Fibroblast of pulmonary artery (primary cell): ENCODE measurements at places on chromosomes 13 and 19.
A peak's percentile ranks its signal among the peaks of the same experiment; 100 is the strongest.

DNA sequence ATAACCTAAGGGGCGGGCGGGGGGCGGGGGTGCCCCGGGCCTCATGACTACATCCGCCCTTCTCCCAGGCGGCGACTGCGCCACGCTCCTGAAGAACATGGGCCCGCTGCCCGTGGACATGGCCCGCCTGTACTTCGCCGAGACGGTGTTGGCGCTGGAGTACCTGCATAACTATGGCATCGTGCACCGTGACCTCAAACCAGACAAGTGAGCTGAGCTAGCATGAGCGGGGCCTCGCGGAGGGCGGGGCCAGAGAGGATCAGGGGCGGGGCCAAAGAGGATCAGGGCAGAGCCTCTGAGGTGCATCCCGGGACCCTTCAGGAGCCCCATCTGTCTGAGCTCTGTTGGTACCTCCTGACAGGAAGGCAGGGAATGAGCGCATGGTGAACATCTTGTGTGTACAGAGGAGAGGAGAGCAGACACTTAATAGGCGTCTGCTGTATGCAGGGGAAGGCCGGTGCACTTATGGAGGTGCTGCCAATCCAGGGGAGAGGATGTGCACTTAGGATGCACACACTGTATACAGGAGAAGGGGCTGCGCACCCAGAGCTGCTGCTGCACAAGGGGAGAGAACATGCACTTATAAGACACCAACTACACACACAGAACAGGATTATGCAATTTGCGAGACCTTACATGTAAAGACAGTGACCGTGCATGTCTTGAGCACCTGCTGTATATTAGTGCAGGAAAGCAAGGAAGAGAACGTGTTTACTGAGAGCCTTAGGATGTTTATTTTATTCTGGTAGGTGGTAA, 20.9 kb upstream of the PIK3R2 start:
- DNase-seq: no peak

DNA sequence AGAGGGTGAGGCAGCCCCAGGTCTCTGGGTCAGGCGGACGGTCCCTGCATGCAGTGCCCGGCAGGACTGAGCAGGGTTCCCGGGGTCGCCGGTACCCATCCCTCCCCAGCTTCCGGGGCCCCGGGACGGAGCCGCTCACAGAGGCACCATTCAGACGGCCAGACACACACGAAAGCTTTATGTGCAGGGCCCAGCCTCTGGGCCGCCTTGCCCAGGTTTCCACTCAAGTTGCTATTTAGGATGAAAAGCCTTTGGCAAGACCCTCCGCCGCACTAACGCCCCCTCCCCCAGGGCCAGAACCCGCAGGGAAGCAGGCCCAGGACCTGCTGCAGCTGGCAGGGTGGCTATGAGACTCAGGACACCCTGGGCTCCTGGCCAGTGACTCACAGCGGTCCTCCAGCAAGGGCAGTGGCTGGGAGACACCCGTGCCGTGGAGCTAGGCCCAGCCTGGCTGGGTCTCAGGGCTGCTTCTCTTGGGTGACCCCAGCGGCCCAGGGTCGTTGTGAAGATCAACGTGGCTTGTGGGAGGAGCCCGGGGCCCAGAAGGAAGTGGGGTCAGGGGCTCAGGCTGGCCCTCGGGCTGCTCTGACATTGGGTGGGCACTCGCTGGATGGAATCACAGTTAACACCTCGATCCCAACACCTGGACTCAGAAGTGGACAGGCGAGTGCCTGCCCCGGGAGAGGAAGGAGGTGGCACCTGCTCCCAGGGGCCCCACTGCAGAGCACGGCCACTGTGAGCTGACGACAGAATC, 4.8 kb downstream of the C19orf25 start:
- DNase-seq: no peak

DNA sequence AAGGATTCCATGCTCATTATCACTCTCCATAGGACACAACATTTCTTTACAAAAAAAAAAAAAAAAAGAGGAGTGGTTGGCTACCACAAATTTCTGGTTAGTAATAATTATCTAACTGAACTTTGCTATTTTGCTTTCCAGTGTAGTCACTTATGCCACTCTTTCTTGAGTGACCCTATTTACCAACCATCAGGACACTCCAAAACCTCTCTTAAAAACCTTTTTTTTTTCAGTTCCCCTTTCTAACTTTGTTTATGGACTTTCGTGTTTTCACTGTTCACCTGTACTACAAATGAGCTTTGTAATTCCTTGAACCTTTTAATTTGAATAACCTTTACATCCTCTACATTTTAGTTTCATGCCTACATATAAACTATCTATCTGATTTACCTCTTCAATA, 686.5 kb upstream of the PCDH9 start:
- no peak for DNase-seq

GRCh38 chr19:54492568-54492967, 10.1 kb upstream of the LAIR2 start:
- DNase-seq: no peak

GRCh38 chr13:33106656-33107360, 90.6 kb downstream of the KL start:
- no peak for DNase-seq

GRCh38 chr19:792306-792885, 4.9 kb upstream of the PTBP1 start:
- DNase-seq: no peak

- no peak for DNase-seq
These were observed 76.2 kb downstream of the COL4A1 start for GRCh38 chr13:110230661-110231347.

DNA sequence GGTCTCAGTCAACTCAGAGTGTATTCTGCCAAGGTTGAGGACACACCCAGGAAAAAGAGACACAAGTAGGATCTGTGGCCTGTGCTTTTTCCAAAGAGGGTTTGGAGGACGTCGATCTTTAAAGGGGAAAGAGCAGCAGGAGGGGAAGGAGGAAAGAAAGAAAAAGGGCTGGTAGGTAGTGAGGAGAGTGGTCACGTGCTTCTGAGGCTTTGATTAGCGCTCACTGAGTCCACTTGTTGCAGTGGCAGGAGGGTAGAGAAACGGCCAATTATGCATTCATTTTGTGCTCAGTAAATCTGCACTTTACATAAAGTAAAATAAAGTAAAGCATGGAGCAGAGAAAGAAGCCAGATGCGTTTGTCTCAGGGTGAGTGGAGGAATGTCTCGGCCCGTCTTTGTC, 126.0 kb upstream of the VSTM2B start:
- DNase-seq: no peak

DNA sequence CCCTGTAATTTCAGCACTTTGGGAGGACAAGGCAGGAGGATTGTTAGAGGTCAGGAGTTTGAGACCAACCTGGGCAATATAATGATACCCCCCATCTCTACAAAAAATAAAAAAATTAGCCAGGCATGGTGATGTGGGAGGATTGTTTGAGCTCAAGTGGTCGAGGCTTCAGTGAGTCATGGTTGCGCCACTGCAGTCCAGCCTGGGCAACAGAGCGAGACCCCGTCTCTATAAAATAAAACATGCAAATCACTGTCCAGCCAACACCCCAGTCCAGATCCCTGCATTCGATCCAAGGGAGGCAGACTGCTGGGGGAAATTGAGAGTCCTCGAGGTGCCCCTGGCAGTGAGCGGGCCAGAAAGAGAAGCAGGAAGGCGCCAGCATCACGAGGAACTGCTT, 7.0 kb downstream of the CYTH2 start:
- no peak for DNase-seq

DNA sequence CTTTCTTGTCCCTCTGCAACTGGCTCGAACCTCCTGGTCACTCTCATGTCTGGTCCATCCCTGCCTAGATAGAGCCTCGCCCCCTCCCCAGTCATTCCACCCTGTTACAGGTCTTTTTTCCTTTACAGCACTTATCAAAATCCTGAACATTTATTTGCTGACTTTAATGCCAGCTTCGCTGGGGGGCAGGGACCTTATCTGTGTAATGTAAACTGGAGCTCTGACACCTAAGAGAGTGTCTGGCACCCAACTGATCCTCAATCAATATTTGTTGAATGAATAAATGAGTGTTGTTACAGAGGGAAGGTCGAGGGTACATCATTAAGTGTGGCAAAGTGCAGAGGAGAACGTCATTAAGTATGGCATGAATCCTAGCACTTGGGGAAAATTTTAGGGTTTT, 16.7 kb downstream of the FAAP24 start:
- DNase-seq: no peak

GRCh38 chr13:112781881-112782361, 92.1 kb downstream of the ATP11A start:
- peak; percentile 10 for DNase-seq

DNA sequence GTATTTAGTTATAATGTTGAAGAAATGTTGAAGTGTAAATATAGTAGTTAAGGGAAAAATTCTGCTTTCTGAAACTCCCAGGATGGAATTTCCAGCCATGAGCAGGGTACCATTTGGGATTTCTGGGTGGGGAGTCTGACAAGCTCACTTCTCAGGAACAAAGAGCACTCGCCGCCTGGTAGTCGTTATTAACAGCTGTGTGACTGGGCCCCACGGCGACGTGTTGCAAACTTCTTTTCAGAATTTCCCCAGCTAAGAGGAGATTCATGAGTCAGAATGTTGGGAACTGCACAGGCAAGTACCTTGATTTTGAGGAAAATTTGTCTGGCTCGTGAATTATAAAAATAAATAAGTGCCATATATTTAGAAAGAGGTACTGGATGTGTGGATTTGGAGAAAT, 103.7 kb downstream of the LACC1 start:
- no peak for DNase-seq

DNA sequence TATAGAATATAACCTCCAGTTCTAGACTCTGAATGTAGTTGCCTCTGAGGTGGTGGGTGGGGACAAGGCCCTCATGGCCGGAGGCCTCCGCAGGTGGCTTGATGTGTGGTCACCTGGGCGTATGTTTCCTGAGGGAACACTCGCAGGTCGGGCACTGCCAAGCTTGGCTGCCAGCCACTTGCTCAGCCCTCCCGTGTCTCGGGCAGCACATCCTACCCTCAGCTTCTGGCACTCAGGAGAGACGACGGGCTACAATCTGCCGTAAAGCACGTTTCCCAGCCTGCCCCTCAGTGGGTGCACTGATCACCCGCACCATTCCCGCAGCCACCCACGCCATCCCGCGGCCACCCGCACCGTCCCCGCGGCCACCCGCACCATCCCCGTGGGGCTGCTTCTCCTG, 15.2 kb downstream of the THOP1 start:
- DNase-seq: no peak

DNA sequence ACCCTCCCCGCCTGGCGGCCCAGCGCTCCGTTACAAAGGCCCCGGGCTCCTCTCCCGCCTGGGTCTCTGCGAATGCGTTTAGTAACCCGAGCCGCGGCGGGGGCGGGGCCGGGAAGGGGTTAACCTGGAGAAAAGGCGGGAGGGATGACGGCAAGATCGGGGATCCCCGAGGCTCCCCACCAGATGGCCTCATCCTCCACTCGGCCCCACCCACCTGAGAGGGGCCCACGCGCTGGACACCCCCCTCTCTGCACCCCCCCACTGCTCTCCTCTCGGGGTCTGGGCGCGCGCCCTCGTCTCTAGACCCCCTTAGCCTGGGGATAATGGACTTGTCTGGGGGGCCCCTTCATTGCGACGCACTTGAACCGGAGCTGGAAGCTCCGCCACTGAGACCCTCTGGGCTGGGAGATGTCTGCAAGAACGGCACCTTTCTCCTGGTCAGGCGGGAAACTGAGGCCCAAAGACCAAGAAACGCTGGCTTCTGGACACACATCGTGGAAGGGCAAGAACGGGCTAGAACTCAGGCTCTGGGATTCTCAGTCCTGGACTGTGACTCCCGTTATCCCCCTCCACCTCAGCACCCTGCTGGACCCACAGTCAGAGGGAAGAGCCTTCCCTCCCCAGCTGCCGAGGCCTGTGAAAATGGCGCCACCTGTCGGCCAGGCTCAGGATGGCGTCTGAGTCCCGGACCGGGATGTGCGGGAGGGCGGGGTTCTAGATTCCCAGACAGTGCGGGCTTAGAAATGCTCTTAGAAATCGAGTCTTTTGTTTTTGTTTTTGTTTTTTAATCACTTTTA, 2.9 kb upstream of the LTBP4 start:
- peak; percentile 88 for DNase-seq

DNA sequence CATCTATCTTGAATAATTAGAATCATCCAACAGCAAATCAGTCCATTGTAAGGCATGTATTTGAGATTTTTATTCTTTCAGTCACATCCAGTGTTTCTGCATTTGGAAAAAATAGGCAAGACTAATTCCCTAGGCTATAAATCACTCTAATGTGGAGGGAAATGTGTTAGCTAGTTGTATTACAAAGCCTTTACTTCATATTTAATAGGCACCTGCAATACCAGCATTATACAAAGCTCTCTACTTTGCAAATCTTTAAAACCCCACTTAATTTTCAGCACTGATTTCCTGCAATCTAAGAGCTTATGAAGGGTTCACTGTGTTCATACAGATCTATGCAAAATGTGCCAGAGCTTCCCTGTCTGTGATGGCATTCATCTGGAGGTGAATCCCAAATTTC, 12.3 kb downstream of the PCDH9 start:
- no peak for DNase-seq

- no peak for DNase-seq
These were observed 854.4 kb downstream of the PCDH9 start for GRCh38 chr13:66375756-66376155.

DNA sequence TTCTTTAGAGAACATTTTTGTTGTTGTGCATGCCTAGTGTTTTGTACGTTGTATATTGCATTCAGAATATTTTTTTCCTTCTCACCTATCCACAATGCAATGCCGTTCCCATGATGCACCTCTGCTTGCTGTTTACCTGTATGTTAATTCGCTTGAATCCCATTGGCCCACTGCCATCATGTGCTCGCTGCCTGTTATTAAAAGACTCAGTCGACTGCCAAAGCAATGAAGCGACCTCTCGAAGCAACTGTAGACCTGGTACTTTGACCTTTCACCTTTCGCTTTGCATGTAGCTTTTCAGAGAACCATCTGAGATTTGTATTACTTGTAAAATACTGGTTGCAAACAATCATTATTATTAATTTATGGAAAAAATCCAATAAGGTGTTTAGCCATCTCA, 77.4 kb upstream of the RAP2A start:
- DNase-seq: no peak

DNA sequence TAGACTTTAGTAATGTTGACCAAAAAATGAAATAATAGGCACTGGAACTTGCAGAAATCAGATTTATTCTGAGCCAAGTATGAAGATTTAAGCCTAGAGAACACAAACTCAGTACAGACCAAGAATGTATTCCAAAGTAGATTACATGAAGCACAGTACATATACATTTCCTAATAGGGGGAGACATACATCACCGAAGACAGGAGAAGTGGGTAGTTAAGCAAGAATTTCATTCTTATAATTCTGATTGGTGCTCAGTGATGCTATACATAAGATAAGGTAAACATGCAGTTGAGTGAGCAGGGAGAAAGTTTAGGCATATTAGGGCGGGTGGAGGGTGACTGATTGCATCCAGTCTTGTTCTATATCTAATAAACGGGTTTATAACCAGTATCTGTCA, 2218.8 kb downstream of the PCDH9 start:
- no peak for DNase-seq

DNA sequence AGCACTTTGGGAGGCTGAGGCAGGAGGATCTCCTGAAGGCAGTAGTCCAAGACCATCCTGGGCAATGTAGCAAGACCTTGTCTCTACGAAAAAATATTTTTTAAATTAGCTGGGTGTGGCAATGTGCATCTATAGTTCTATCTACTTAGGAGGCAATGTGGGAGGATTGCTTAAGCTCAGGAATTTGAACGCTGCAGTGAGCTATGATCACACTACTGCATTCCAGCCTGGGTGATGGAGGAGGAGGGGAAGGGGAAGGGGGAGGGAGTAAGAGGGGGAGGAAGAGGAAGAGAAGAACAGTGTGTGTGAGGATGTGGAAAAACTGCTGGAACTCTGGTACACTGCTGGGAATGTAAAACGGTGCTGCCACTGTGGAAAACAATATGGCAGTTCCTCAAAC, 9.2 kb upstream of the CLIP3 start:
- peak; percentile 96 for DNase-seq
